Ureter (tissue), 1 donor: ENCODE measurements at places on chromosomes 5 and 9.
A peak's percentile ranks its signal among the peaks of the same experiment; 100 is the strongest.

- no peak for DNase-seq
Measured at GRCh38 chr9:121354141-121354540, 15.9 kb downstream of the STOM start.

DNA sequence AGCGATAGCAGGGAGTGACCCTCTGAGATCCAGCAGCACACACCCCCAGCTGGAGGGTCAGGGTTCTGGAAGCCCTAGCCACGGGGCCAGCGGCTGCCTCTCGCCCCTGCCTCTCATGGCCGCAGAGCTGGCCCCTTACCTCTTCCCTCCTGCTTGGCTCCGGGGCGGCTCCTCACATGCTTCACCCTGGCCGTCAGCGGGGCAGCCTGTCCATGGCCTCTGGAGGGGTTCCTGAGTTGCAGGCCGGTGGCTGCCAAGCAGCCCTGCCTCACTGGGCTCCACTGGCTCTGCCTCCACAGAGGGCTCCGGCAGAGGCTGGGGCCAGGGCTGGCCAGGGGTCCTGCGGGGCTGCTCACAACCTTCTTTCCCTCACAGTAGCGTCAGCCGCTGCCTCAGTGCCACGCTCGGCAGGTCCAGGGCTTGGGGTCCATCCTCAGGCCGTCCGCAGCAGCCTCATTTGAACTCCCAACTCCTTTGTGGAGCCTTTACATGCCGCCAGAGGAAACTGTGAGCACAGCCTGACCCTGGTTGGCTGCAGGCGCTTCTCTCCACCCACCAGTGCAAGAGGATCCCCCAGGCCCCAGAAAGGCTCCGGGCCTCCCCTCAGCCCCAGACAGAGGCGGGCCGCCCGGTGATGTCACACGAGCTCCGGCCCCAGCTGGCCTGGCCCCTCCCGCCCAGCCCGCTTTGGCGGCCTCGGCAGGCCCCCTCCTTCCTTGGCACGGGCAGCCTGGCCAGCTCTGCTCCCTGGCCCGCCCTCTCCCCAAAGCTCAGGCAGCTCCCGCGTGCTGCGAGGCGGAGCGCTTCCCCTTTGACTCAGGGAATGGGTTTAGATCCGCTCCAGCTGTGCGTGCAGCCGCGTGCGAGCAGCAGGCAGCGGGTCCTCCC lies at the start of gene ANGPTL2:
TSS of gene ANGPTL2 (minus strand) at position 460 of the 888 bp plus-strand sequence. CDS start 13,904 bp downstream, outside the sequence.
- DNase-seq: peak; percentile 88

- DNase-seq: no peak
Measured at GRCh38 chr9:22073349-22073748, 64.2 kb upstream of the CDKN2B start.

GRCh38 chr9:108618906-108619550 lies 236.8 kb downstream of the ACTL7B start:
- DNase-seq: no peak

- no peak for DNase-seq
Measured at GRCh38 chr5:43616535-43616934, 13.6 kb downstream of the NNT start.

DNA sequence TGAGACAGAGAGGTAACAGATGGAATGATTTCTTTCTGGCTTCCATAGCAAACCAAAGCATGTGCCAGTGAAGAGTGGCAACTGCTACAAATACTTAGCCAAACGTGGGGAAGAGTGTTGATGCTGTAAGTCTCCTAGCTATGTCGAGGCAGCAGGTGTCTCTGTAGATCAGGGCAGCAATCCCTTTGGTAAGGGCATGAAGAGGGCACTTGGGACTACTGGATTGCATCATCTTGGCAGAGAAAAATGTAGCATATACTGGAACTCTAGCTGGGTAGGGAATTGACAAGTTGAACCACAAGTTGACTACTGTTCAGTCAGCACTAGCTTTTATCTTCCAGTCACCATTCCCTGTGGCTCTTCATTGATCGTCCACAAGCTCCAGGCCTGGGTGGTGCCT lies 75.8 kb downstream of the GHR start:
- DNase-seq: no peak

- no peak for DNase-seq
Measured at GRCh38 chr5:58012102-58012501, 447.8 kb downstream of the PLK2 start.

GRCh38 chr5:135013947-135014570 lies 20.0 kb downstream of the PITX1 start:
- DNase-seq: peak; percentile 43

DNA sequence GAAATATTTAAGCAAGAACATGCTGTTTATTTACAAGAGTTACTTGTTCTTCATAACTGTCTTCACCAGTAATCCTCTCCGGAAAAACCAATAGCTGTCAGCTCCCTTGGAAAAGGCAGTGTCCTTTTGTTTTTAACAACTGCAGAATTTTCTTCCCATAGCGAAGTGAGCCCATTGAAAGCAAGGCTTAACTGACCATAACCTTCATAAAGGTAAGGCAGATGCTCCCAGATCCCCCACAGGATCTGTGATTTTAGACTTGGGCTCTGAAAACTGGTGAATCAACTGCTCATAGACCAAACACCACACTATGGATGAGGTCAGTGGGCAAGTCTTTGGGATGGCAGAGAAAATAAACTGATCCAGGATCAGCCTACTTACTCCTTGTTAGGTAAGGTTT lies 155.0 kb downstream of the GLIS3 start:
- DNase-seq: no peak

GRCh38 chr9:17578577-17578910 lies 322 bp upstream of the SH3GL2 start:
- no peak for DNase-seq

- DNase-seq: no peak
Measured at GRCh38 chr5:132771503-132771998, 5.5 kb downstream of the SEPTIN8 start.

- no peak for DNase-seq
Measured at GRCh38 chr9:91899219-91899563, 50.8 kb downstream of the ROR2 start.

DNA sequence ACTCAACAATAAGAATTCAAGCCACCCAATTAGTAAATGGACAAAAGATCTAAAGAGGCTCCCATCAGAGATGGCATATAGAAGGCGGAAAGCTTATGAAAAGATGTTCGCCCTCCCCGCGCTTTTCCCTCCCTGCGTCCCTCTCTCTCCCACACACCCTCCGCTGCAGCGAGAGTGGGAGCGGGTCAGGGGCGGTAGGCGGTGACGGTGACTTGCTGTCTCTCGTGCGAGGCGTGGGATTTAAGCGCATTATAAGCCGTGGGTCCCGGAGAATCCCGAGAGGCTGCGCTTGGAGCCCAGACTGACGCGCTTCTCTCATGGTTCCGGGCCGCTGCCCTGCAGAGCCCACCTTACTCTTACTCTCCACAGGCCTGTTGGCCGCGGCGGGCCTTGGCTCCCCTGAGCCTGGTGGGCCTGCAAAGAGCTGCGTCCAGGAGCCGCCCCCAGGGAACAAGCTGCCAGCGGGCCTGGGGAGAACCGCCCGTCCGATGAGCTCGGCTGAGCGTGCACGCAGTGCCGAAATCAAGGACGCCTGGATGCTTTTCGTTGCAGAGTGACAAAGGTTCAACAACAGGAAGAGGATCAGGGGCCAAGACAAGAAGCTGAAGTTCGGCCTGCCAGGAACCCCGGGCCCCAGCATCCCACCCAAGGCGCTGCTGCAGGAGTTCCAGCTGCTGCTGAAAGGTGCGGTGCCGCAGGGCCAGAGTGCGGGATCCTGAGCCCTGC lies 42.6 kb upstream of the BICD2 start:
- no peak for DNase-seq

DNA sequence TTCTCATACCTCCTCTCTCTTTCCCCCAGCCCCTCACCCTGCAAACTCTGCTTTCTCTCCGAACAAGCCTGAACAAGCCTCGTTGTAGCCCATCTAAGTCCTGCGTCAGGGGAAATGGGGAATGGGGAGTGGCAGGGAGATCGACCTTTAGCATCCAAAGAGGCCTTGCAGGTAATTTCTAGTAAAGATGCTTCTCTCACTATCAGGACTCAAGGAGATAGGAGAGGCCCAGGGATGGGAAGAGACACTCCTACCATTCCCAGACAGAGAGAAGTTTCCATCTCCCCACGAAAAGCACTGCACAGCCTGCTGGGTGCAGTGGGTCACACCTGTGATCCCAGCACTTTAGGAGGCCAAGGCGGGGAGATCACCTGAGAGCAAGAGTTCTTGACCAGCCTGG lies 44.4 kb upstream of the CTNNA1 start:
- DNase-seq: no peak

- DNase-seq: no peak
Measured at GRCh38 chr9:132481053-132481849, 71.2 kb downstream of the CFAP77 start.

GRCh38 chr5:151219138-151219537 lies 4.8 kb downstream of the CCDC69 start:
- no peak for DNase-seq

DNA sequence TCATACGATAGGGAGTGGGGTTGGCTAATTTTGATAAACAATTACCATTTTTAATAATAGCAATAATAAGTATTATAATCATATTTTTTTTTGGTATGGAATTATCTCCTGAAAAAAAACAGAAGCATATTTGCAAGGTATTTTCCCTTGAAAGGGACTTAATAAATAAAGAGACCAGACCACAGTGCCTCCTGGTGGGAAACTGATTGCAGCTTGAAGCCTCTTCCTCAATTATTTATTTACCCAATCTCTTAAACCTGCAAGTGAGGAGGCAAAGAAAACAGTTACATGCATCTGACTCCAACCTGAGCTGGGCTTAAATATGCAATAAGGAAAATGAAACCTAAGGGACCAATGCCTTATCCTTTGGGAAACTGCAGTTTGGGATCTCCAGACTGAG lies 388.1 kb upstream of the ACO1 start:
- no peak for DNase-seq

GRCh38 chr5:18305288-18305924 lies 671.1 kb downstream of the TAF11L14 start:
- DNase-seq: no peak

DNA sequence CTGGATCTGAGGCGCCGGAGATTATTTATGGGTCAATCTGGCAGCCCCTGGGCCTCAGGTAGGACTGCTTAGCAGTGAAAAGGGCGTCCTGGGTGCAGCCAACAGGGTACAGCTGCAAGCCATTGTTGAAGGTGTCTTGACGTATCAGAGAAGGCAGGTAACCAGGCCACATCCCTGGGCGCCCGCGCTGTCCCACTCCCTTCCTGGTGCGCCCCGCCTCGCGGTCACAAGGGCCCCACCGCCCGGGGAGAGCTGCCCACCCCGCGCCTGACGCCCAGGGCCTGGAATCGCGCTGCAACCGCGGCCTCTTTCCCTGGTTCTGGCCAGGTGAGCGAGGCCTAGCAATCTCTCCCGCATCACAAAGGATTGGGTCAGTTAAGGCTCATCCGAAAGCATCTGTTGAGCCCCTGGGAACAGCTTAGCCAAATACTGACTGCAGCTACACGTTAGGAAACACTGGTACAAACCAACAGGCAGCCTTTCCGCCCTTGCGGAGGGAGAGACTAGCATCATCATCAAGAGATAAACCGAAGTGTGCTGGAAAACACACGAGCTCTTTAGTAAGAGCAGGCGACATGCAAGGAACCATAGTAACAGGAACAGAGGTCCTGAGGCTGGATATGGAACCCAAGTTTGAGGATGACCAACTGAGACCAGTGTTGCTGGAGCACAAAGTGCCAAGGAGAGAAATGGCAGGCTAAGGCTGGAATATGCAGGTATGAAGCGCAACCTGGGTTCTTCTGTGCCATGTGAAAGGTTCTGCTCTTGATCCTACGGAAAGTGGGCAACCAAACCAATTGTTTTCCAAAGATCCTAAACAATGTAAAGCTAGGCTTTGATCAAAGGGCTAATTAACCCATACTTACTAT lies 3.6 kb downstream of the RPS23 start:
- no peak for DNase-seq

- no peak for DNase-seq
Measured at GRCh38 chr5:181173420-181174342, 26.3 kb downstream of the OR2V2 start.

- DNase-seq: peak; percentile 60
Measured at GRCh38 chr9:93143830-93144530, 9.9 kb upstream of the NINJ1 start.

GRCh38 chr5:109455598-109456096 lies 45.9 kb upstream of the PJA2 start:
- DNase-seq: peak; percentile 80

- no peak for DNase-seq
Measured at GRCh38 chr9:108417726-108418125, 438.1 kb downstream of the ACTL7B start.

GRCh38 chr5:82152978-82153481 lies 125.1 kb downstream of the RPS23 start:
- DNase-seq: no peak

- DNase-seq: no peak
Measured at GRCh38 chr9:75636427-75637045, 253.9 kb upstream of the PCSK5 start.

DNA sequence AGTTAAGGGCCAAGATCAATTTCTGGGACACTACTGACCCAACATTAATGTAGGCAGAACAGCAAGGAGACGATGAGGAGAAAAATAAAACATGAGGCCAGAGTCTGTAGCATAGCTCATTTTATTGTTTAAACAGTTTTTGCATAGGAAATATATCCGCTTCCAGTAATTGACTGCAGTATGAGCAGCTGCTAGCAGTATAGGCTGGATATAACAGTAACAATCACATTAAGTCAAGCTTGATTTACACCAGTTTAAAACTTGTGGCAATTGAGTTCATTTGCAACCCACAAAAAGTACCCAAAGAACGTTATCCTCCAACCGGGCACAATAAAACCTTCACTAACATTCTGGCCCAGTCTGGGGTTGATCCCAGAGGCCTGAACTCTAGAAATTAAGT lies 232.2 kb downstream of the NFIB start:
- DNase-seq: no peak

DNA sequence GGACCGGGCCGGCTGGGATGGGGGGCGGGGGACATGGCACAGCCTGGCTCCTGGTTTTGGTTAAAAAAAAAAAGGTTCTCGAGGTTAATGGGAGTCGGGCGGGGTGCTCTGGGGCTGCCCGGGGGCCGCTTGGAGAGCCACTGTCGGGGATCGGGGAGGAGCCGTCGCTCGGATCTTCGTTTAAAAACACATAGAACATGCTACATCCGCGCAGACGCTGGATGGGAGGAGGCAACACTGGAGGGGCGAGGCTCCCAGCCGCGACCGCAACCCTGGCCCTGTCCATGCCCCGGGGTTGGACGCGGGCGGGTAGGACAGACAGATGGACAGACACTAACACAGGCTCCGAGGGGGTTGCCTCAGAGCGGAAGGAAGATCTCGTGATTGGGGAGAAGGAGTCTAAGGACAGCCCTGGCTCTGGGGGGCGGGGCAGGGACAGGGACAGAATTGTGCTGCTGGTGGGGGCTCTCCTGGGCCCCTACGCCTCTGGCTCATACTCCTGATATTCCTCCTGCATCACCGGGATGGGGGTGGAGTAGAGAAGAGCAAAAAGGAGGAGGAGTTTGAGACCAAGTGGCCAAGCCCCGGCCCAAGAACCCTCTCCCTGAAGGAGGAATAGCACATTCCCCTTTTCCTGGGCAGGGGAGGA lies 9.9 kb downstream of the SNCB start:
- DNase-seq: no peak

GRCh38 chr9:103362986-103363385 lies 367.9 kb downstream of the CYLC2 start:
- no peak for DNase-seq

DNA sequence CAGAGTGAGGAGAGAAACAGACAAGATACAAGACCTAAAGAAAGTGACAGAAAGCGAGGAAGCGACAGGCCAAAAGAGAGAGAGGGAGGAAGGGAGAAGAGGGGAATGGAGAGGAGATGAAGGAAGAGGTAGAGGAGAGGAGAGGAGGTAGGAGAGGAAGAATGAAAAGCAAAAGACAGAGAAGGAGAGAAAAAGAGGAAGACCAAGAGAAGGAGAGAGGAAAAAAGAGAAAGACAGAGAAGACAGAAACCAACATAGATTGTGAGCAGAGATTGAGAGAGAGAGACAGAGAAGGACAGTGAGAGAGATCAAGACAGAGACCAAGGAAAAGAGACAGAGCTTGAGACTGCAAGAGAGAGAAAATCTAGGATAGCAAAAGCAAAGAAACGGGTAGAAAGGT lies 58.6 kb upstream of the FNIP1 start:
- no peak for DNase-seq
